ENCODE measurements at places on chromosomes 5 and 9. TPM values are rescaled to one million over a fixed set of nuclear protein-coding genes. Genes with fewer than 3 reads are reported as not detected.

PCSK1 gene
- not detected for total RNA-seq

PRR7 gene
- 23.3 TPM for total RNA-seq

PCA3 gene
- total RNA-seq = not detected

PNPLA7 gene
- 1.3 TPM for total RNA-seq

NEUROG1 gene
- not detected for total RNA-seq

ANKRD31 gene
- total RNA-seq = 0.51 TPM

MUSK gene
- total RNA-seq = not detected

BNC2 gene
- 0.09 TPM for total RNA-seq

TMEM215 gene
- not detected for total RNA-seq

ITGA2 gene
- total RNA-seq = 191 TPM

CA9 gene
- total RNA-seq = 0.50 TPM

LHX3 gene
- not detected for total RNA-seq

ZDHHC11B gene
- 0.12 TPM for total RNA-seq

SPINK6 gene
- 10.8 TPM for total RNA-seq

ASS1 gene
- 683 TPM for total RNA-seq

CERCAM gene
- 84.5 TPM for total RNA-seq

CNTFR gene
- total RNA-seq = not detected

FIBCD1 gene
- total RNA-seq = 3.3 TPM

INSL6 gene
- not detected for total RNA-seq

ARL14EPL gene
- total RNA-seq = not detected

SPRY4 gene
- 32.2 TPM for total RNA-seq

AOPEP gene
- 27.0 TPM for total RNA-seq

NME5 gene
- 1.6 TPM for total RNA-seq

RLN1 gene
- total RNA-seq = not detected

SLC4A9 gene
- total RNA-seq = under 0.01 TPM

CEMIP2 gene
- 398 TPM for total RNA-seq

PTCD2 gene
- 27.3 TPM for total RNA-seq

SPACA9 gene
- total RNA-seq = 4.5 TPM

ZNF474 gene
- 0.33 TPM for total RNA-seq

MYMK gene
- total RNA-seq = not detected
